Osteoblast (primary cell): ENCODE measurements at places on chromosomes 5 and 9. TPM values are rescaled to one million over a fixed set of nuclear protein-coding genes. Genes with fewer than 3 reads are reported as not detected.
A peak's percentile ranks its signal among the peaks of the same experiment; 100 is the strongest.

DNA sequence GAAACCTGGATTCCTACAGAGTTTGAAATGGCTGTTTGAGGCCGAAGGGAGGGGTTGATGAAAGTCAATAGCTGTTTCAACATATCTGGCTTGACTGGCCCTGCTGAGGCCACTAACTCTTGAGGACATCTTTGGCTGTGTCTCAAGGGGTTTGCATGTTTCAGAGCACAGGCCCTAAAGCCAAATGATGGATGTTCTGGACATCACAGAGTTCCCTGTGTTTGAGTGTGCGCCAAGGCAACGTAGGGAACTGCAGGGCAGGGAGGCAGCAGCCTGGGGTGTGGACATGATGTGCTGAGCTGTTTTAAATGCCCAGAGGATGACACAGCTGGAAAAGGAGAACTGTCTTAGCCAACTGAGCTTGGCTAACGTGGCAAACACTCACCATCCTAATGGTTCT lies 89.6 kb downstream of the RAPGEF1 start:
- H3K27ac ChIP-seq, result peak overlapping the region; percentile 83
- no peak overlapping the region for H3K4me3 ChIP-seq
- peak; percentile 87 for DNase-seq
- no peaks in the 10 kb centered on the region for H3K27me3 ChIP-seq
- H3K36me3 ChIP-seq, result no peaks in the 10 kb centered on the region

Gene PCDHB9
- total RNA-seq, result 1.2 and 1.8 TPM in 2 replicates

- H3K4me3 ChIP-seq, result no peak overlapping the region
- no peaks in the 10 kb centered on the region for H3K4me1 ChIP-seq
- no peak overlapping the region for H3K27ac ChIP-seq
- no peaks in the 10 kb centered on the region for H3K27me3 ChIP-seq
Measured at GRCh38 chr5:7080501-7080900, 315.4 kb upstream of the ADCY2 start.

Gene PCDHB6
- total RNA-seq, result 0.59 and 0.72 TPM in 2 replicates

DNA sequence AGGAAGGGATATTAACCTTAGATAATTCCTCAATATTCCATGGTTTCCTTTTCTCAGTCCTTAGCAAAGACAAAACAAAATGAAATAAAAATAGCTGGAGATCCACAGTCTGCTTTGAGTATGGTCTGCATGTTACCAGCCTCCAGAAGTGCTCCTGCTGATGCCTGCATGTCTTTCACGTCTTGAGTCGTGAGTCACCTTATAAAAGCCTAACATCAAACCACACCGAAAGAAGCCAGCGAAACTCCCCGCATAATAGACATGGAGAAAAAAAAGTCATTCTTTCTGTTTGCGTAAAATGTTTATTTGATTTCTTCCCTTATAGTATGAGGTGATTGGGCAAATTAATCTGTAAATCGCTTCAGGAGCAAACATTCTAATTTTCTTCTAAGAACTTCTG lies 380.5 kb downstream of the SLCO4C1 start:
- H3K27me3 ChIP-seq, result no peaks in the 10 kb centered on the region
- no peak overlapping the region for H3K4me3 ChIP-seq
- H3K36me3 ChIP-seq, result no peaks in the 10 kb centered on the region
- no peaks in the 10 kb centered on the region for H3K4me1 ChIP-seq

- H3K4me1 ChIP-seq, result peaks cover 3% of the 10 kb centered on the region
- H3K4me3 ChIP-seq, result no peak overlapping the region
- DNase-seq, result no peak
- no peak overlapping the region for H3K27ac ChIP-seq
- no peaks in the 10 kb centered on the region for H3K27me3 ChIP-seq
- peaks cover 55% of the 10 kb centered on the region for H3K36me3 ChIP-seq
Measured at GRCh38 chr5:87347272-87347671, 65.5 kb downstream of the CCNH start.
